SK-MEL-5 (cell line): ENCODE measurements at places on chromosomes 3 and 15. TPM values are rescaled to one million over a fixed set of nuclear protein-coding genes. Genes with fewer than 3 reads are reported as not detected.
A peak's percentile ranks its signal among the peaks of the same experiment; 100 is the strongest.

GRCh38 chr3:150920236-150920635 lies 15.0 kb upstream of the MINDY4B start:
- no peak for DNase-seq

DNA sequence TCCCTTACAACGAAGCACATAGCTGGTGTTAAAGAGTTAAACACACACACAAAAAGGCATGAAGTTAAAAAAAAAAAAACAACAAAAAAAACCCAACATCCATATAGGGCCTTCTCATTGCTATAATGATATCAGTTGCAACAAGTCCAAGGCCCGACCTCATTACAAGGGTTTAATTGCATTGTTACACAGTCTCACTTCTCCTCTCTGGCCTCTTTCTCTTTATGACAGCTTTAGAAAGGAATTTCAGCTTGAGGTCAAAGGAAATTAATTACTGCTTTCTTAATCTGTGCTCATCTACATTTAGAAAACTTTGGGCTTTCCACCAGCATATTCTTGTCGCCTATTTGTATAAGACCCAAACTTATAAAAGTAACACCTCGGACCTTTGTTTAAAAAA lies 342.1 kb downstream of the NR2F2 start:
- DNase-seq = no peak

DNA sequence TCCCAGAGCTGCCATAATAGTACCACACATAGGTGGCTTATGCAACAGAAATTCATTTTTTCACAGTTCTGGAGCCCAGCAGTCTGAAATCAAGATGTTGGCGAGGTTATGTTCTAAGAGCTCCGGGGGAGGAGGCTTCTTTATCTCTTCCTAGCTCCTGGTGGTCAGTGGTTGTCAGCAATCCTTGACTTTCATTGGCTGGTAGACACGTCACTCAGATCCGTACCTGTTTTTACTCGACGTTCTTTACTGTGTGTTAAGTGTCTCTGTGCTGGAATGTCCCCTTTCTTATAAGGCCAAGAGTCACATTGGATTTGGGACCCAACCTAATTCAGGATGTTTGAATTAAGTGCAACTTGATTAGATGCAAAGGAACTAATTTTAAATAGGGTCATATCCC lies 218.5 kb upstream of the CNTN3 start:
- DNase-seq = no peak

- no peak for DNase-seq
Measured at GRCh38 chr15:73887481-73887880, 14.1 kb downstream of the TBC1D21 start.

DNA sequence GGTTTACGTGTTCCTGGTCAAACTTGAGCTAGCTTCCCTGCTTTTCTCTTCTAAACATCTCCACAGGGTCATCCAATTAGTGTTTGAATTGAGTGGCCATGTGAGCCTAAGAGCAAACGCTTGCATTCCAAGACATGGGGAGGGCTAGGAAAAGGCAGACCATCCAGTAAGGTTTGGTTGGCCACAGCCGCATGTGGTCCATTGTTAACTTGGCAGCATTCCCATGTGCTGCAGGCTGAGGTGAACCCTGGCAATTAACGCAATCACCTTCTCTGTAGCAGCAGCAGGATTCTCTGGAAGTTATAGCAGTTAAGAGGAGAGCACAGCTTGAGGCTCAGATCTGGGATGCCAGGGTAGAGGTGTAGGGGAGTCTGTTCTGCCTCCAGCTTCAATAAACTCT lies 502.2 kb upstream of the LMCD1 start:
- DNase-seq = no peak

- DNase-seq = no peak
Measured at GRCh38 chr15:75179746-75180140, 21.9 kb upstream of the C15orf39 start.

- no peak for DNase-seq
Measured at GRCh38 chr15:70791259-70791658, 27.9 kb upstream of the UACA start.

GRCh38 chr3:187210545-187211327 lies 13.4 kb downstream of the RTP1 start:
- DNase-seq = no peak

KLF15 gene
- 20.4 and 23.5 TPM in 2 replicates for total RNA-seq

- no peak for DNase-seq
Measured at GRCh38 chr15:51024735-51025453, 69.8 kb downstream of the TNFAIP8L3 start.

- no peak for DNase-seq
Measured at GRCh38 chr3:11434563-11435096, 162.4 kb downstream of the ATG7 start.

DNA sequence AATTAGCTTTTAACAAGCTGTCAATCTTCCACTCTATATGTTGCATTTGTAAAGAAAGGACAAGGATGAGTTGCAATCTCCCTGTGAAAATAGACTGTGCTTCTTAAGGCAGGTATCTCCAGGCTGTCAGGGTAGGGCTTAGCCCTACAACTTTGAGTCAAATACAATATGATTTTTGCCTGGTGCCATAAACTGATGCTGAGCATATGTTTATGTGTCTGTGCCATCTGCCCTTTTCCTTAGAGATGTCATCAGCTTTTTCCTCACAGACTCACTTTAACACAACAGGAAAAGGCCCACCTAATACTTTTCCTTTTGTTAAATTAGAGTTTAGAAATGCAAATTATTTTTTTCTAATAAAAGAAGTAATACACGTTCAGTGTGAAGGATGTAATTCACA lies 548.3 kb downstream of the NLGN1 start:
- no peak for DNase-seq

DNA sequence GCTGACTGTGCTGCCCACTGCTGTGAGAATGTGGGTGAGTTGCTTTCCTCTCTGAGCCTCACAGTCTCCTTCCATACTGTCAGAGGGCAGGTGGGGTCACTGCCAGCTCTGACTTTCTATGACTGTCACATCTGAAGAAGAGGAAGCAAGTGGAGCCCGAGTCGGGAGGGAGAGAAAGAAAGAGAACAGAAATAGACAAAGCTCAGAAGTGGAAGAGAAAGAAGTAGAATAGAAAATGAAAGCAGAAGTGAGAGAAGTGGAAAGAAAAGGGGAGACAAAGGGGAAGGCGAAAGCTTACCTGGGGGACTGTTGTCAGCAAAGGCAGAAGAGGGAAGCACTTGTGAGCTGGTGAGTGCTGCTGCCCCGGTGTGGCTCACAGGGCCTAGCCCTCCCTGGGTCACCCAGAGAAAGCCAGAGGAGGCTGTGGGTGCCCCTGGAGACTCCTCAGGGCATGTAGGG lies 57.9 kb downstream of the EPHB1 start:
- DNase-seq = no peak

DNA sequence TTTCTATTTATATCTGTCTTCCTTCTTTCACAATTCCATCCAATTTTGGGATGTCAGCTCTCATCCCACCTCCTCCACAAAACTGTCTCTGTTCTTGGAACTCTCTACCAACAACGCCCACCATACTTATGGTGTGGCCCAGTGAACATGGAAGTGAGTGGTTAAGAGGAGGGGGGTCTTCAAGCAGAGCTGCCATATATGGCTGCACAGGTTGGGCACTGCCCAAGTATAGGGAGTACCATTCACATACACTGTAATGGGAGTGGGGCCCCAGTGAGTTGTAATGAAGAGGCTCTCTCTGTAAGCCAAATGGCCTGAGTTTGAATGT lies 7.9 kb upstream of the CAMK1 start:
- DNase-seq = no peak

DNA sequence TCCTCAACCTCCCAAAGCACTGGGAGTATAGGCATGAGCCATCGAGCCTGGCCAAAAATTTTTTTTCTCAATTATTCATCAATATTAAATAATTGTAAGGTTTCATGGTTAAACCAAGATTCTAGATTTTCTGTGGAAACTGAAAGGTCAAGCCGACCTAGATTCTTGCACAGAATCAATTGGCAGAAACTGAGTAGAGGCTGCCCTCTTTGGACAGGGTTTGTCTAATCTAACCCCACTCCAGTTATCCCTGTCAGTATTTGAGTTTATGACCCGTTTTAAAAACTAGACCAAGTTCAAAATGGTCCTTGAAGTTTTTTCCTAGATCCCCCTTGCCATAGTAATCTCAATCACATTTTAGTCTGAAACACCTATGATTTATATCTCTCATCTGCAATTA lies 8.6 kb upstream of the ADAM10 start:
- peak; percentile 63 for DNase-seq

DNA sequence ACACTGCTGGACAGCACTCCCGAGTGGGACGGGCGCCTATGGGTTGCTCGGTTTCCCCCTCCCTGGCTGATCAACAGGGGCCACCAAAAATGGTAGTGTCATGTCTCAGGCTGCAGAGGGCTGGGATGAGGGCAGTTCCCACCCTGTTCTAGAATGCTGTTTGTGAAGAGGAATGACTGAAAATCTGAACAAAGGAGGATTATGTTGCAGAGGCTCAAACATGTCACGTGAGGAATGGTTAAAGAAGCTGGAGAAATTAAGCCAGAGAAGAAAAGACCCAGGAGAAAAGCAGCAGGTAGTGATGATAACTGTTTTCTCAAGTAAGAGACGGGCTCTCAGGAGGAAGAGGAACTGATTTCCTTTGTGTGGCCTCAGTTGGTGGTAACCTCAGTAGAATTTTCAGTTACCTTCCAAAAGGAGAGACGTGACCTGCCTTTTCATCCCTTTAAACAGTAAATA lies 10.4 kb downstream of the SPG21 start:
- DNase-seq = peak; percentile 60

- no peak for DNase-seq
Measured at GRCh38 chr15:99662903-99663302, 70.3 kb downstream of the LYSMD4 start.

- DNase-seq = no peak
Measured at GRCh38 chr3:13002398-13003124, 70.7 kb downstream of the IQSEC1 start.
